CD4-positive, alpha-beta T cell (primary cell): ENCODE measurements at places on chromosomes 13 and 19.

DNA sequence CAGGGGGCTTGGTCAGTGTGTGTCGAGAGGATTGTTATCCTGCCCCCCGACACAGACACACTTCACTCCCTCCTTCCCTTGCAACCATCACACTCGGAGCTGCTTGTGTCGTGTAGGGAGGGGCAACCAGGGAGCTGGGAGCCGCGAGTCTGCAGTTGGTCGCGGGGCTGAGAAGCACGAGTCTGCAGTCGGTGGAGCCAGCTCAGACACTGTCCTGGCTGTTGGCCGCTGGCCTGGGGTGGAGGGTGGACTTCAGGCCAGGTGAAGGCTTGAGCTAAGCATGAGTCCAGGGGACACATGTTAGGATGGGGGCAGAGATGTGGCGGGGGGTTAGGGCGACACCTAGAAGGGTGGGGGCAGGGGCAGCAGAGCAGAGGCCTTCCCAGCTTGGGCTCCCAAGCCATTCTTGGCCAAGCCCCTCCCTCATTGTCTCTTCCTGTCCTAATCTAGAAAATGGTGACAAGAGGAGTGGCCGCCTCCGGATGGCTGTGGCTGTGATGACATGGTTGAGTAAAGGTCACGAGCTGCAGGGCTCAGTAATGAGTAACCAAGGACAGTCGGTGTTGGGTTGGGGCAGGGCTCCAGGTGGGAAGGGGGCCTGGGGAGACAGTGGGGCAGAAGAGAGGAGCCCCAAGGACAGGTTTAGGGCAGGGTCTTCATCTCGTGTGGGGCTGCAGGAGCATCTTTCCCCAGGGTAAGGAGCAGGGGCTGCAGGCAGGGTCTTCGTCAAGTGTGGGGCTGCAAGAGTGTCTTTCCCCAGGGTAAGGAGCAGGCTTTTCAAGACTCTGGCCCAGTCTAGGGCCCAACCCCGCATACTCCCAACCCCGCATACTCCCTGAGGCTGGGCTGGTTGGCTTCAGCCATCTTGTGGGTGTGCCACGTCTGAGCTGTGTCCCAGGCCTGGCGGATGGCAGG lies 8.6 kb downstream of the PPP5C start:
- peak overlapping the region; percentile 10 for H3K27ac ChIP-seq
- DNase-seq = no peak

- H3K4me3 ChIP-seq = peak overlapping the region; percentile 75
- H3K27ac ChIP-seq = peak overlapping the region; percentile 94
- peaks cover 20% of the 10 kb centered on the region for H3K4me1 ChIP-seq
- no peak for DNase-seq
- no peaks in the 10 kb centered on the region for H3K36me3 ChIP-seq
Measured at GRCh38 chr19:58401840-58402421, 6.5 kb downstream of the RNF225 start.

DNA sequence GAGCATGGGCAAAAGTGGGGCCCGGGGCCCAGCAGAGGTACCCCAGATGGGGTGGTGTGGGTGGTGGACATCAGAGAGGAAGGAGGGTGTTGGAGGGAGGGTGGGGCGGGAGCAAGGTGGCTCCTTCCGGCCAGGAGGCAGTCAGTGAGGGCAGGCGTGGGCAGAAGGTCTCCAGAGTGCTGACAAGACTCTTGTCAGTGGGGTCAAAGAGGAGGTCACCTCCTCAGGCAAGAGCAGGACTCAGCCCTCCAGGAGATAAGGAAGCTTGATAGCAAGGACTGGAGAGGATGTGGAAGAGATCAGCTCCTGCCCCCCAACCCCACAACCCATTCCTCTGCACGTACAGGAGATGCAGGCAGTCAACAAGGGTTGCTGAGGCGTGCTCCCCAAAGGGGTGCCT lies 9.8 kb downstream of the GJA3 start:
- H3K4me3 ChIP-seq = no peak overlapping the region
- H3K27ac ChIP-seq = no peak overlapping the region
- DNase-seq = no peak
- peaks cover 10% of the 10 kb centered on the region for H3K27me3 ChIP-seq

GRCh38 chr19:18301718-18302111 lies 20.3 kb upstream of the JUND start:
- H3K27me3 ChIP-seq = no peaks in the 10 kb centered on the region
- H3K4me1 ChIP-seq = peaks cover 59% of the 10 kb centered on the region
- H3K36me3 ChIP-seq = peaks cover 2% of the 10 kb centered on the region
- DNase-seq = no peak

DNA sequence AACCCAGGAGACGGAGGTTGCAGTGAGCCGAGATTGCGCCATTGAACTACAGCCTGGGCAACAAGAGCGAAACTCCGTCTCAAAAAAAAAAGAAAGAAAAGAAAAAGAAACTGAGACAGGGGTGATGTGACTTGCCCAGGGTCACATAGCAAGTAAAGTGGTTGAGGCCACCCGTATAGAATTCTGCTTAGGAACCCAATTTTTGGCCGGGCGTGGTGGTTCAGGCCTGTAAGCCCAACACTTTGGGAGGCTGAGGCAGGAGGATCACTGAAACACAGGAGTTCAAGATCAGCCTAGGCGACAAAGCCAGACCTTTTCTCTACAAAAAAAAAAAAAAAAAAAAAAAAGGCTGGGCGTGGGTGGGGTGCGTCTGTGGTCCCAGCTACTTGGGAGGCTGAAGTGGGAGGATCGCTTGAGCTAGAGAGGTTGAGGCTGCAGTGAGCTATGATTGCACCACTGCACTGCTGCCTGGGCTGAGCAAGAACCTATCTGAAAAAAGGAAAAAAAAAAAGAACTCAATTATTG lies 1.3 kb downstream of the SNRPA start:
- H3K4me3 ChIP-seq = peak overlapping the region; percentile 93
- peaks cover 76% of the 10 kb centered on the region for H3K4me1 ChIP-seq
- no peak overlapping the region for H3K27ac ChIP-seq
- H3K36me3 ChIP-seq = peaks cover 23% of the 10 kb centered on the region

GRCh38 chr13:39269411-39269810 lies 231.2 kb downstream of the NHLRC3 start:
- H3K4me3 ChIP-seq = no peak overlapping the region
- H3K4me1 ChIP-seq = no peaks in the 10 kb centered on the region
- H3K27ac ChIP-seq = no peak overlapping the region
- H3K27me3 ChIP-seq = peaks cover 5% of the 10 kb centered on the region

- no peaks in the 10 kb centered on the region for H3K36me3 ChIP-seq
- no peak overlapping the region for H3K4me3 ChIP-seq
- H3K4me1 ChIP-seq = no peaks in the 10 kb centered on the region
- no peak overlapping the region for H3K27ac ChIP-seq
Measured at GRCh38 chr19:16801600-16802013, 27.6 kb upstream of the SIN3B start.
